Fibroblast of skin of left quadriceps (primary cell): ENCODE measurements at places on chromosomes 2 and 18.

DNA sequence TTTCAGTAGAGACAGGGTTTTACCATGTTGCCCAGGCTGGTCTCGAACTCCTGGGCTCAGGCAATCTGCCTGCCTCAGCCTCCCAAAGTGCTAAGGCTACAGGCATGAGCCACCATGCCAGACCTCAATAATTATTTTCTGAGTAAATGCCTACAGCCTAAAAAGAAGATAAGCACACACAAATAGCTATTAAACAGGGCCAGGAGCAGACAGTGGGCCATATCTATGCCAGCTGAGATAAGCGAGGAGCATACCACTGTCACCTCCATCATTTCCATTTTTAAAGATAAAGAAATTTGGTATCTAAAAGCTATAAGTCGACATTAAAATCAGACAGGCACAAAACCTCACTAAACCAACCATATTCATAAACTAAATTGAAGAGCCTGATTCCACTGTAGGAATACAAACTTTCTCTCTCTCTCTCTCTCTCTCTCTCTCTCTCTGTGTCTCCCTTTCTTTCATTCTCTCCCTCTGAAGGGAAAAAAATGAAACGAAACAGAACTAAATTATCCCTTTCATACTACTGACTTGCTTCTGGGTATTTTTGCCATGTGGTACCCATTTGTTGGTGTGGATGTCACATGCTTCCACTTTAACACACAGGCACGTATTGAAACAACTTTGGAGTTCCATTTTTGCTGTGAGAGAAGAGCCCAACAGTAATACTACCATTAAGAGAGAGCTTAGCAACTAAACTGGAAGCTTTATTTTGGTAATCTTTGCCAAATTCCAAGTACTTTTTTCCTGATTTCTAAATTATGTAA lies 51.0 kb downstream of the FARSB start:
- DNase-seq = no peak

DNA sequence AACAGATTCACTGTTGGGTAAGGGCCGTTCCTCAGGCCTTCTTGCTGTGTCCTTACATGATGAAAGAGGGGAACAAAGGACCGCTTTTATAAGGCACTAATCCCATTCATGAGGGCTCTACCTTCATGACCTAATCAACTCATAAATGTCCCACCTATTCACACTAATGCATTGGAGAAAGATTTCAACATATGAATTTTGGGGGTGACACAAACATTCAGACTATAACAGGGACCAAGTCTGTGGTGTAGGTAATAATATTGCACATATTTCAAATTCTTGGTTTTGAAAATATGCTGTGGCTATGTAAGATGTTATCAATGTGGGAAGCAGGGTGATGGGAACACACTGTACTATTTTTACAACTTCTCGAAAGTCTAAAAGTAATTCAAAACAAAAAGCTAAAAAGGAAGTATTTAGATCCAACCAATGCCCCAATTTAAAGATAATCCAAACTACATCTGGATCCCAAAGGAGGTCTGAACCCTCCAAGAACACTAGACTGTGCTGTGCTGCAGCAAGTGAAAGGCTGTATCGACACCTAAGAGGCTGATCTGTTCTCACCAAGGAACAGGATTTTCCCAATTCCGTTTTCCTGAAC lies 82.4 kb upstream of the TGIF1 start:
- peak; percentile 53 for DNase-seq

DNA sequence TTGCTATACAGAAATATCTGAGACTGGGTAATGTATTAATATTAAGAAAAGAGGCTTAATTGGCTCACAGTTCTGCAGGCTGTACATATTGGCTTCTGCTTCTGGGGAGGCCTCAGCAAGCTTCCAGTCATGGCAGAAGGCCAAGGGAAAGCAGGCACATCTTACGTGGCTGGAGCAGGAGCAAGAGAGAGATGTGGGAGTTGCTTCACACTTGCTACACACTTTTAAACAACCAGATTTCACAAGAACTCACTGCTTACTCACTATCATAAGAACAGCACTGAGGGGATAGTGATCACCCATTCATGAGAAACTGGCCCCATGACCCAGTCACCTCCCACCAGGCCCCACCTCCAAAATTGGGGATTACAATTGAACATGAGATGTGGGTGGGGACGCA lies 50.6 kb downstream of the MAPRE2 start:
- no peak for DNase-seq

DNA sequence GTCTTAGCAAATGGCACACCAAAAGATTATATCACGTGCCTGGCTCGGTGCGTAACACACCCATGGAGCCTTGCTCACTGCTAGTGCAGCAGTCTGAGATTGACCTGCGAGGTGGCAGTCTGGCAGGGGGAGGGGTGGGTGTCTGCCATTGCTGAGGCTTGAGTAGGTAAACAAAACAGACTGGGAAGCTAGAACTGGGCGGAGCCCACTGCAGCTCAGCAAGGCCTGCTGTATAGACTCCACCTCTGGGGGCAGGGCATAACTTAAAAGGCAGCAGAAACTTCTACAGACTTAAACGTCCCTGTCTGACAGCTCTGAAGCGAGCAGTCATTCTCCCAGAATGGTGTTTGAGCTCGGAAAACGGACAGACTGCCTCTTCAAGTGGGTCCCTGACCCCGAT lies 55.9 kb upstream of the FSHR start:
- no peak for DNase-seq
